ENCODE measurements at places on chromosomes 2 and 18.
A peak's percentile ranks its signal among the peaks of the same experiment; 100 is the strongest.

DNA sequence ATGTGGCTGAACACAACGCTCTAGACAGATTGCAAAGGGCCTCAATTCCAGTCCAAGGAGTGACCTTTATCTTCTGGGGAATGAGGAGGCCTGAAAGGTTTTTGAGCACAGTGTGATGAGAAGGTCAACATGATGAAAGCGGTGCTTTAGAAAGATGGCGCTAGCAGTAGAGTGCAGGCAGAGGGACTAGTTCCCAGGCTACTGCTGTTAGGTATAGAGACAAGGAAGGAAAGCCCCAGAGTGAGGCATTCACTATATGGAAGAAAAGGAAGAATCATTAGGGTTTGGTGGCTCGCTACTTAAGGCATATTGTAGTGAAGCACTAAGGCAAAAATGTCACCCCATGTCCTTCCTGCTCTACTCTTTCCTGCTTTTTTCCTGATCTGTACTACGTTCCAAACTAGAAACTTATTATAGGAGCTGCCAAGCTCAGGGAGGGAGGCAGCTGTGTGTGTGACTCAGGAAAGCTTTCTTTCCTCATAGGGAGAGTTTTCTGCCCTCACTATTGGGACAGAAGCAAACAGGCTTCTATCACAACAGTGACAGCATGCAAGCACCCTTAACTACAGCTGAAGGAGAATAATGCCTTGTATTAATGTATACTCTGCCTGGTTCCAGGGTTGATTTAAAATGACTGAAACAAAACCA, 160.8 kb upstream of the CAVIN2 start:
- no peak for DNase-seq

- no peak for DNase-seq
Measured at GRCh38 chr2:109318949-109319342, 189.9 kb downstream of the SH3RF3 start.

DNA sequence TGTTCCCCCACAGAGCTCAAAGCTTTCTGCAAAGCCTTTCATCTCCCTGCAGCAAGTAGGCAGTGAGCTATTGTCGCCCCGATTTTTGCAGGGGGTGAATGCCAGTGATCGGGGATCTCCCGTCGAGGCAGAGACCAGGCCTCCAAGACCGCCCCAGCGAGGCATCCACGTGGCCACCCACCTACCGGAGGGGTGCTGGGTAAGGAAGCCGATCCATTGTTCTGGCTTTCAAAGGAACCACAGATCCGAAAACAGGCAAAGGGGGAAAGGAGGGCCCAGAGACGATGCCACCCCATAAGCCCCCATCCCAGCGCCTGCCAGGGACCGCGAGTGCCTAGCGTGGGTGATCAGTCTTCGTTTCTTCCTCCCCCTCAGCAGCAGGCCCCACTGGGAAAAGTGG, 2.4 kb downstream of the ADRA2B start:
- no peak for DNase-seq

- DNase-seq: no peak
Measured at GRCh38 chr2:165011199-165011598, 55.9 kb upstream of the SLC38A11 start.

- no peak for DNase-seq
Measured at GRCh38 chr18:7618891-7619442, 51.9 kb downstream of the PTPRM start.

GRCh38 chr2:167759531-167759930, 487.9 kb downstream of the STK39 start:
- DNase-seq: no peak

GRCh38 chr2:188473306-188473705, 181.6 kb downstream of the GULP1 start:
- DNase-seq: no peak

GRCh38 chr2:19235308-19235707, 123.1 kb downstream of the OSR1 start:
- DNase-seq: no peak

DNA sequence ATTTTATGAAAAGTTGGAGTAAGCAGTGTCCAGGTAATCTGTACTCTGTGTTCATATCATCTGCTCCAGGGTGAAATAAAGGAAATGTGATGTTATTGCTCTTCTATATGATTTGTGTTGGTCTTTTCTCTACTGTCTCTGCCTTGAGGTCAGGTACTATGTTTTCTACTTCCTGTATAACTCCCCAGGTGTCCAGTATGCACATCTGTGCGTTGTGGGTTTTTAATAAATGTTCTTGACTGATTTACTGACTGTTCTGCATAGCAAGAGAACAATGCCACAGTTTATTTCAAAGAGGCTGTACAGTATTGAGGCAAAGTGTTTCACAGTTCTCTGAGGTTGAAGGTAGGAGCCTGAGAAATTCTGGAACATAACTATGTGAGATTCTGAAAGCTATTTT, 89.7 kb downstream of the BABAM2 start:
- DNase-seq: no peak

DNA sequence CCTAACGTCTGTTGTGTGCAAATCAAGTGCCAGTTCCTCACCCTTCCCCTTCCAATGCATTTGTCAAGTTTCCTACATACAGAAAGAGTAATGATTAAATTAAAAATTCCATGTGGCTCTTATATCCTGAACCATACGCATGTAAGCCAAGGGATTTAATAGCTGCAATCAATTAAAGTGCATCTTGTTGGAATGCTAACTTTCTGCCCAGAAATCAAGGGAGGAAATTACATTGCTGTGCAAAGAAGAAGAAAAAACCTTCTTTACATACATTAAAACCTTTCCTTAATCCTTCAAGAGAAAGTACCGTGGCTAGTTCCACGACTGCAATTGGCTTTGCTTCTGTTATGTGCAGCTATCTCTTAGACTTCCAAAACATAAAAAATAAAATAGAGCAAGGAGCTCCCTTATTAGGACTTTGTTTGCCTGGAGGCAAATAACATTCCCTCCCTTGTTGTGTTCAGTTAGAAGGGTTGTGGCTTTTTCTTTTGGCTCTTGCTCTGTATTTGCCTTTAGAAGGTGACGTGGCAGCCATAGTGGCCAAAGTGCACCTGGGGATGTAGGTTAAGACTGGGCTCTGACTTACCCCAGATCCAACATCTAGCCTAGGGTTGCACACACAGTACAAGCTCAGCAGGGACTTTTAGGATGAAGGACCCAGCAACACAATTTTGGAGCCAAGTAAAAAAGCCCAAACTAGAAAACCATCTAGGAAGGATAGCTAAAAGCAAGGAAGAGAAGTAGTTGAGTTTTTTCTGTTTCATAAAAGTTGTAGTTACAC, 158.3 kb downstream of the ANTXR1 start:
- no peak for DNase-seq

DNA sequence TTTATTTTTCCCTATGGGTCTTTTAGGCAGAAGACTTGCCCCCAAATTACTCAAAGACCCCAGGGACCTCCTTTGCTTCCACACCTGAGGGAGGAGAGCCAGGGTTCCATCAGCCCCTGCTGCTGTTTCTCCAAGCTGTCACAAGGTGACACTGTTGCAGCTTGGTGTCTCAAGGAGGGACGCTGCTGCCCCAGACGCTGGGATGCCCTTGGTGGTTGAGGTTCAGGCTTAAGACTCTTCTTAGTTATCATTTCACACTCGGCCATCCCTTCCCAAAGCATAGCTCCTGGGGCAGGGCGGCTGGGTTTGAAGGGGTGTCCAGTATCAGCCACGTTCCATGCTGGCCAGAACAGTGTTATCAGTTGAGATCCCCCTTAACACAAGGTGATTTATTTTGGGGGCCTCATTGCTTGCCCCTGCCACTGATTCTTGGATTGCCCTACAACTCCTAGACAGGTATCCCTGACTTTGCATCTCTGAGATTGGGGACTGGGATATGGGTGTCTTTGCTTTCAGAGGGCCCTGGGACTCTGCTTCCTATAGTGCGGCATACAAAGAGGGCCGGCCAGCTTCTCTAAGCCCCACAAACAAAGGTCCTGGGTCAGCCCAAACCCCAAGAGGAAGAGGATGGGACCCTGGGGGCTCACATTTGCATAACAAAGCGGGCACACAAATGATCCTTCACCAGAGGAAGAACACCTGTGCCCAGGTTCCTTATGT, 22.7 kb downstream of the GPR55 start:
- DNase-seq: peak; percentile 84

GRCh38 chr2:126638746-126639145, 17.2 kb upstream of the GYPC start:
- DNase-seq: no peak

DNA sequence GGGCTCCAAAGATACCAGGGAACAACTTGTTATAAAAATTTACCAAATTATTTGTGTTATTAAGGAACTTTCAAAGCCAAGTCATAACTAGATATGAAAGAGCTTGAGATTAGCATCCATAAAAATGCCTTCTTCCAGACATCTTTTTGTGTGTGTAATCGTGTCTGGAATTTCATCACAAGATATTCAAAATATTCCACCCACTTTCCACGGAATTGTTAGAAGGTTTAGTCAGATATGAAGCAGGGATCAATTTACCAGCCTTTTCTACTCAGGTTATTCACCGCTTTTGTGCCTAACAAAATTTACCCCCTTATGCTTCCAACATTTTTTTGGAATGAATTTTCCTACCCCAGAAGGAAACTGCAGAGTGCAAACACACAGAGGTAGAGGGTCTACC, 130.2 kb upstream of the ACVR2A start:
- no peak for DNase-seq

DNA sequence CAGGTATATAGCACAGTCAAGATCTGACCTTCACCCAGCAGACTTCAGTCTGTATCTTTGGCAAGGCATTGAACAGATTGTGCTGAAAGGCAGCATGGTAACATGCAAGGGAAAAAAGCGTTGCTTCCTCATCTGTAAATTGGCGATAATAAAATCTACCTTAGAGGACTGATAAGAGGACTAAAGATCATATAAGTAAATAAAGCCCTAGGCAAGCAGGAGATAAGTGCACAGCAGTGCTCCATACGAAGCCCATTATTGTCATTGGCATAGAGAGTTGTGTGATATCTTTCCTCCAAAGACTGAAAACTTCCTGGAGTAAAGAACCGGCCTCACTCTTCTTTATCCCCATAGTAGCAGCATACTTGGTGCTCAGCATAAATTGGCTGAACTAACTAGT, 162.6 kb downstream of the ANKRD44 start:
- no peak for DNase-seq

DNA sequence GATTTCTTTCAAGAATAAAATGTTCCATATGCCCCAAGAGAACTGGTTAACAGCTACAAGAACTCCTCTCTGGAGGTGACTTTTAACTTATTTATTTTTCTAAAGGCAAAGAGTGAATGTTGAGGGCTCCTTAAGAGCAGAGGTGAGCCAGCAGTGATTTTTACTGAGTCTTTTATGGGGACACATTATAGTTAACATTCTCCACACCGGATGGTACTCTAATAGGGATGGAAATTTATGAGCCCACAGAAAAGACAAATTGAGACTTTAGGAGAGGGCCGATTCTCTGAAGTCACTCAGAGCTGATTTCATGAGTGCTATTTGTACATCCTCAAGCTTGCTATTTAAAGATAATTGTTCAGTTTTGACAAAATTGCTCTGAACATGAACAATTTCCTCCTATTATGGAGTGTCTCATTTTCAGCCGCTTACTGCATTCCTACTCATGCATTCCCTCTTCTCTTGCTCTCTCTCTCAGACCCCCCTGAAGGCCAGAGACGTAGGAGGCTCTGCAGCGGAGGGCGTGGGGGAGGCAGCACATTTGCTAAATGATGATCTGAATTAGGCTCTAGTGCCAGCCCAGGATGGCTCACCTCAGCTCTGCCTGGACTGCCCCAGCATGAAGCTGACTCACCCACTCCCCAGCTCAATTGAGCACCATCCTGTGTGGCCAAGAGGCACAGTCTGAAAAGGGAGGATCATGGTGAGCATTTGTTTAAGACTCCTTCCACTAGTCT, 5.9 kb upstream of the RPL37A start:
- DNase-seq: peak; percentile 84

Measured in islet precursor cell (in vitro differentiated cells).